ENCODE measurements at places on chromosomes 4 and X.

- H3K27ac ChIP-seq: no peak overlapping the region
- no peak overlapping the region for H3K4me3 ChIP-seq
- no peaks in the 10 kb centered on the region for H3K4me1 ChIP-seq
- DNase-seq: no peak
- H3K27me3 ChIP-seq: no peaks in the 10 kb centered on the region
- no peaks in the 10 kb centered on the region for H3K36me3 ChIP-seq
Observed at GRCh38 chr4:129231945-129232588, 136.1 kb downstream of the C4orf33 start.

- no peak overlapping the region for H3K4me3 ChIP-seq
- no peaks in the 10 kb centered on the region for H3K27me3 ChIP-seq
- H3K4me1 ChIP-seq: no peaks in the 10 kb centered on the region
- H3K27ac ChIP-seq: no peak overlapping the region
Observed at GRCh38 chrX:10875995-10876394, 235.1 kb upstream of the HCCS start.

DNA sequence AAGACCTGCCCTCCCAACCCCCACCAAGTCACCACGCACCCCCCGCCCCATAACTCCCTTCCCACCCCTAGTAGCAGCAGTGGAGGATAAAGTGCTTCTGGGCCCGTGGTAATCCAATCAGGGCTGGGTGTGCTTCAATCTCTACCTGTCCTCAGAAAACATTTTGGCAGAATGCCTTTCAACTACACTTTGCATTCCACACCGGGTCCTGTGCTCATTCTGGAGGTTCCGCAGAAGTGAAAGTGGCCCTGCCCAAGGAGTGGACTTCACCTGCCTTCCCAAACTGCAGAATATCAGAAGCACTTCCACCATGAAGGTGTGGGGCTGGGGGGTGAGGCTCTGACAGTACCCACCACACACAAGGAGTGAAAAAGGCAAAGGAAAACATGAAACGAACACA lies 322.3 kb downstream of the DHX15 start:
- H3K4me3 ChIP-seq: no peak overlapping the region
- no peak overlapping the region for H3K27ac ChIP-seq
- no peak for DNase-seq
- H3K4me1 ChIP-seq: no peaks in the 10 kb centered on the region

DNA sequence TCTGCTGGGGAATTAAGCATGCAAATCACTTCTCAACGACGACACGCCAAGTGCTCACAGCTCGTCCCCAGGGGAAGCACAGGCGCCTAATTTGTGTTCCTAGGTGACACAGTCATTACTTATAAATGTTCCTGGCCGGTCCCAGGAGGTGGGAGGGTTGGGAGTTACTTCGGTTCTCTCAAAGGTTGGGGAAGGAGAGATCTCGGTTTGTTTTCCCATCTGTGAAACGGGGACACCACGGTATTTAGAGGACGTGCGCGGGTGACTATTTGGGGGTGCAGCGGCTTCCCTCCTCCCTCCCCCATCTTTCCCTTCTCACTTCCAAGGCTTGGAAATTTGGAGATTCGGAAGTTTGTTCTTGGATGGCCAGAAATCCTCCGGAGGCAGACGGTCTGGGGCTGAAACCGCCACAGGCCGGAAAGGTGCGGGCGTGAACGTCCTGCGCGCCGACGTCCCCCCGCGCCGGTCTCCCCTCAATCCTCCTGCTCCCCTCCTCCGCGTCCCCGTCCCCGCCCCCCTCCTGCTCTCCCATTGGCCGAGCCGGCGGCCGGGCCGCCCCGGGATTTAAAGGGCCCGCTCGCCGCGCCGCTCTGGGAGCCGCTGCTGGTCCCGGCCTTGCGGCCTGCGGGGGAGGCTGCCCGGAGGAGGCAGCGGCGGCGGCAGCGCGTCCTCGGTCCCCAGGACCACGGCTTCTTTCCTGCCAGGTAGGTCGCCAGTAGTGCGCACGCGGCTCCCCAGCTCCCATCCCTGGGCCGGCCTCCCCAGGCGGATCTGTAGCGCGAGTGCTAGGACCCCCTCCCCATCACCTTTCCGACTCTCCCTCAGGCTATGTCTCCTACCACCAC lies at the start of gene PORCN:
Gene PORCN, plus strand, starts transcription at position 593 of the 845 bp plus-strand sequence. CDS start 829 bp downstream, outside the sequence.
- peak within 1 kb of the TSS; percentile 75 for H3K27ac ChIP-seq
- DNase-seq: peak; percentile 58
- peaks cover 4% of the 10 kb centered on the region for H3K4me1 ChIP-seq

- H3K4me1 ChIP-seq: no peaks in the 10 kb centered on the region
- no peaks in the 10 kb centered on the region for H3K27me3 ChIP-seq
- no peak overlapping the region for H3K4me3 ChIP-seq
- no peaks in the 10 kb centered on the region for H3K36me3 ChIP-seq
- H3K27ac ChIP-seq: no peak overlapping the region
Observed at GRCh38 chr4:156321203-156321602, 367.5 kb upstream of the CTSO start.

- H3K27ac ChIP-seq: no peak overlapping the region
- no peak overlapping the region for H3K4me3 ChIP-seq
- no peaks in the 10 kb centered on the region for H3K36me3 ChIP-seq
- H3K4me1 ChIP-seq: no peaks in the 10 kb centered on the region
- H3K27me3 ChIP-seq: no peaks in the 10 kb centered on the region
- DNase-seq: no peak
Observed at GRCh38 chrX:149040873-149041535, 464.1 kb downstream of the IDS start.

- H3K36me3 ChIP-seq: no peaks in the 10 kb centered on the region
- no peak overlapping the region for H3K4me3 ChIP-seq
- no peak for DNase-seq
- H3K27ac ChIP-seq: no peak overlapping the region
- no peaks in the 10 kb centered on the region for H3K4me1 ChIP-seq
Observed at GRCh38 chrX:87528487-87528886, 10.9 kb downstream of the KLHL4 start.

DNA sequence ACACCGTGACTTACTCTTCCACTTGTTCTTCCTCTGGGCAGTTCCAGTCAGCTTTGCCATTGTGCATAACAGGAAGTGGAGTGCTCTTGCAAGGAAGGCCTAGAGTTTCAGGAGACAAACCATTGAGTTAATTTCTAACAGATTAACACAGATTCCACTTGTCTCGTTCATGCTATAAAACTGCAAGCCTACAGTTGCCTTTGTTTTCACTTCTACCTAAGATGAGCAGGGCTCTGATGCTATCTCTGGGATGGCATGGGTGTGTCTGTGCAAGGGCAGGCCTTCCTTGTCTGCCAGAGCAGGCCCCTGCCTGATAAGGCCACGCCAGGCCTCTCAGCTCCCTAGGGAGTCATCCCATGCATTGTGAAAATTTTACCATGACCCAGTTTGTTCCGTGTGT lies 67.7 kb upstream of the PGRMC2 start:
- H3K36me3 ChIP-seq: no peaks in the 10 kb centered on the region
- no peak overlapping the region for H3K4me3 ChIP-seq
- no peak for DNase-seq
- no peaks in the 10 kb centered on the region for H3K4me1 ChIP-seq
- H3K27me3 ChIP-seq: no peaks in the 10 kb centered on the region

GRCh38 chr4:13980317-13981310 lies 353.1 kb upstream of the BOD1L1 start:
- no peaks in the 10 kb centered on the region for H3K4me1 ChIP-seq
- no peak overlapping the region for H3K27ac ChIP-seq
- no peak for DNase-seq
- H3K4me3 ChIP-seq: no peak overlapping the region

DNA sequence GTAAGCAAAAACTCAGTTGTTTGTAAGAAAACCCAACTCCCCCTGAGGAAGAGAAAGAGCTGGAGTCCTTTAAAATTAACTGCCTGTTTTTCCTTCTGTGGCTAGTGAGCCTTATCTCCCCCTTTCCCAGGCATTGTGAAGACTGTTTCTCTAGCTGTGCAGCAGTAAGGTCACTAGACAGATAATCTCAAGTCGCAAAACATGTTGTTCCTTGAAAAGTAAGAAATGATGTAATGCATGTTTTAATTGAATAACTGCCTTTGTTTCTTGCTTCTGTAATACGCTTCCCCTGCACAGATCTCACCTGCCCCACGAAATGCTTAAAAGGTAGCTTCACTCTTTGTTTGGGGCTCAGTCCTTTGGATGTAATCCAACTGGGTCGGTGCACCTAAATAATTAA lies 5.8 kb upstream of the GAGE12J start:
- H3K36me3 ChIP-seq: no peaks in the 10 kb centered on the region
- no peaks in the 10 kb centered on the region for H3K27me3 ChIP-seq
- H3K4me1 ChIP-seq: no peaks in the 10 kb centered on the region
- no peak overlapping the region for H3K4me3 ChIP-seq
- no peak for DNase-seq

DNA sequence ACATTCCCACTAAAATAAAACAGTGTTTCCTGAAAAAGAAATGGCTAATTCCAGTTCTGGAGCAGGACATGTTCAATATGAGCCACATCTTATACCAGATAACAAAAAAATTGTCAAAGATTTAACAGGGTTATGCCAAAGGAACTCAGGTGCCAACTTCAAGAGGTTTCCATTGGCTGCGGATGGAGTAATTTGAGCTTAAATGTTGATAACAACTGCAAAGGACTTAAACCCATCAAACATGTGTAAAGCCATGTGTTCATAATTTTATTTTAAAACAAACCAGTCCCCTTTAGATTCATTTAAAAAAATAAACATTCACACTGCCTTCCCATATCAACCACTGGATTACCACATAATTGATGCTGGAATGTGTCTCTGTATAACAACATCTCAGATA lies 156.4 kb upstream of the PCDH18 start:
- no peak for DNase-seq
- no peaks in the 10 kb centered on the region for H3K36me3 ChIP-seq
- H3K4me1 ChIP-seq: no peaks in the 10 kb centered on the region

DNA sequence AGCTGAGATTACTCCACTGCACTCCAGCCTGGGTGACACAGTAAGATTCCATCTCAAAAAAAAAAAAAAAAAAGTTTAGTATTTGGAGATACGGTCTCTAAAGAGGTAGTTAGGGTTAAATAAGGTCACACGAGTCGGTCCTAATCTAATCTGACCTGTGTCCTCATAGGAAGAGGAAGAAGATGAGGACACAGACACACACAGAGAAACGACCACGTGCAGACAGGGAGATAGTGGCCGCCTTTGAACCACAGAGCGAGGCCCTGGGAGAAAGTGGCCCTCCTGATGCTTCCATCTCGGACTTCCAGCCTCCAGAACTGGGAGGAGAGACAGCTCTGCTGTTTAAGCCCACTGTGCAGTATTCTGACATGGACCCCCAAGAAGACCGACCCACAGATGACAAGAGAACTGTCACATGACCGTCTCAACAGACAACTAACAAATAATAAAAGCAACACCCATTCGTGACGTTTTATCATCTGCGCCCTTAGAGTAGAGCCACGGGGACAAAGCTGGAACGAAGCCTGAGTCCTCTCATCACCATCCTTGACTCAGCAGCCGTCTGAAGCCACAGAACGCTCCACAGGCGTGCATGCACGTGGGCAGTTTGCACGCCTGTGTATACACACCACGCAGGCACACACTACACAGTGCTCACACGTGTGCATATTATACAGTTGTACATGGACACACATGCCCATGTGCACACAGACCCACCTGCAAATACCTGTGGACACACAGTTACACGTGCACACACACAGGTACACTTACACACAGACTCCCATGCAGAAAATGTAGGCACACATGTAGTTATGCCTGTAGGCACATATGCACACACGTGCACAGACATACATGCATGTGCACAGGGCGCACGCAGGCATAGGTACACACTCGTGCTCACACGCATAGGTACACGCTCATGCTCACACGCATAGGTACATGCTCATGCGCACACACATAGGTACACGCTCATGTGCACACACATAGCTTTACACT lies 51.7 kb downstream of the FAM53A start:
- no peak for DNase-seq
- H3K4me1 ChIP-seq: peaks cover 4% of the 10 kb centered on the region
- no peaks in the 10 kb centered on the region for H3K36me3 ChIP-seq
- no peak overlapping the region for H3K27ac ChIP-seq
- H3K4me3 ChIP-seq: no peak overlapping the region

DNA sequence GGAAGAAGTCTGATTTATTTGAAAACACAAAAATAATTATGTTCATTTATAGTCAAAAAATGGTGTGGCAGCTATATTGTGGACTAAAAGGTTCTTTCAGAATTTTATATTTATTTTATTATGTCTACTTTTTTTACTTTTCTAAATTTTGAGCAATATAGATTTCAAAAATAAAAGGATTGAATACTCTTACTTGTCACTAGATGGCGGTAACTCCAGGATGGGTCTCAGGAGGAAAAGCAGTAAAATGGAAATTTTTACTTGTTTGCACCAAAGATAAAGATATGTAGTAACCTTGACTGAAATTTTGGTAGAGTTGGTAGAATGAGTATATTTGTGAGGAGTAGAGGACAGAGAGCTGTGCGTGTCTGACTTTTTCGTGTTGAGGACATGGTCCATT lies 14.5 kb upstream of the DACH2 start:
- H3K27me3 ChIP-seq: no peaks in the 10 kb centered on the region
- no peak overlapping the region for H3K4me3 ChIP-seq
- no peak for DNase-seq
- no peaks in the 10 kb centered on the region for H3K4me1 ChIP-seq
- no peaks in the 10 kb centered on the region for H3K36me3 ChIP-seq

GRCh38 chrX:129750971-129751370 lies 12.2 kb downstream of the XPNPEP2 start:
- no peak for DNase-seq
- no peak overlapping the region for H3K27ac ChIP-seq
- H3K27me3 ChIP-seq: no peaks in the 10 kb centered on the region
- no peaks in the 10 kb centered on the region for H3K36me3 ChIP-seq
- peaks cover 8% of the 10 kb centered on the region for H3K4me1 ChIP-seq
- no peak overlapping the region for H3K4me3 ChIP-seq

- no peak overlapping the region for H3K27ac ChIP-seq
- DNase-seq: no peak
- H3K4me1 ChIP-seq: peaks cover 33% of the 10 kb centered on the region
- H3K36me3 ChIP-seq: no peaks in the 10 kb centered on the region
- no peak overlapping the region for H3K4me3 ChIP-seq
Observed at GRCh38 chr4:26201120-26201519, 119.7 kb upstream of the RBPJ start.

- no peaks in the 10 kb centered on the region for H3K4me1 ChIP-seq
- peaks cover 2% of the 10 kb centered on the region for H3K27me3 ChIP-seq
- H3K4me3 ChIP-seq: no peak overlapping the region
Observed at GRCh38 chr4:16032396-16032770, 51.4 kb downstream of the PROM1 start.

GRCh38 chr4:62523256-62523655 lies 1323.1 kb downstream of the ADGRL3 start:
- no peaks in the 10 kb centered on the region for H3K36me3 ChIP-seq
- no peak for DNase-seq
- no peak overlapping the region for H3K27ac ChIP-seq
- H3K4me1 ChIP-seq: no peaks in the 10 kb centered on the region
- H3K4me3 ChIP-seq: no peak overlapping the region
- H3K27me3 ChIP-seq: no peaks in the 10 kb centered on the region

GRCh38 chr4:26192899-26193869 lies 127.6 kb upstream of the RBPJ start:
- no peak overlapping the region for H3K4me3 ChIP-seq
- no peaks in the 10 kb centered on the region for H3K27me3 ChIP-seq
- no peak for DNase-seq
- H3K36me3 ChIP-seq: no peaks in the 10 kb centered on the region

GRCh38 chr4:1233641-1234308 lies 15.2 kb downstream of the CTBP1 start:
- no peaks in the 10 kb centered on the region for H3K27me3 ChIP-seq
- H3K4me1 ChIP-seq: no peaks in the 10 kb centered on the region
- DNase-seq: no peak
- peaks cover 89% of the 10 kb centered on the region for H3K36me3 ChIP-seq
- H3K4me3 ChIP-seq: no peak overlapping the region
- H3K27ac ChIP-seq: no peak overlapping the region

GRCh38 chr4:17494258-17495190 lies 17.4 kb downstream of the QDPR start:
- no peaks in the 10 kb centered on the region for H3K4me1 ChIP-seq
- no peak overlapping the region for H3K27ac ChIP-seq
- no peaks in the 10 kb centered on the region for H3K27me3 ChIP-seq
- no peak overlapping the region for H3K4me3 ChIP-seq
- H3K36me3 ChIP-seq: peaks cover 51% of the 10 kb centered on the region

All from effector memory CD4-positive, alpha-beta T cell (primary cell).